ENCODE measurements at places on chromosomes 5 and 9.
A peak's percentile ranks its signal among the peaks of the same experiment; 100 is the strongest.

DNA sequence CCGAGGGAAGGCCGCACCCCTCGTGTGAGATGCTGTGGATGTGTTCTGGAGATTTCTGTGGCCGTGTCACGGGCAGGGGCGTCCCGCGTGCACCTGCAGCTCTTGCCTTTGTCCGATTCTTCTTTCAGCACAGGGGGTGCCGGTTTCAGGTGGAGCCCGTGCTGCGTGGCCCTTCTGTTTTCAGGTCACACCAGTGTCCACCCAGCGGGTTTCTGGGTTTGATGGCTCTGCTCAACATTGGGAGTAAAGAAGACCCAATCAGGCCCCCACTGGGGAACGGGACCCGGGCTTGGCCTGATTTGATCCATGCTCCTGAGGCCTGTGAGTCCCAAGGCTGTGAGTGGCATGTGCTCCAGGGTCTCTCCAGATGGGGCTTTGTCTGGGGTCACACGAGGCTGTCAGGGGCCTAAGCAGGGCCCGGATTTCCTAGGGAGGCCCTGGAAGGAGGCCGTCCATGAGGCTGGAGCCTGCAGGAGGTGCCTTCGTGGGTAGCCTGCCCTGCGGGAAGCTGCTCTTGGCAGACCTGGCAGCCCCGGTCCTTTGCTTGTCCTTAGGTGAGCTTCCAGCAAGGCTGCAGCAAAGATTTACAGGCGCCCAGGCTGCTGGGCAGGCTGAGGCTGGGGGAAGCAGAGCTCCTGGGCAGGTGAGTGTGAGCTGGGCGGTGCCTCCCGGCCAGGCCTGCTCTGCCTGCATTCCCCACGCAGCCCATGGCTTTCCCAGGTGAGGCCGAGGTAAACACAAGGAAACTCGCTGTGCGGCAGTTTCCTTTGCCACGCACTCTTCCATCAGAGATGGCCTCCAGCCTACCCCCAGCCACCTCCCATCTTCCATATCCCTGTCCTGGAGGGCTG, 12.8 kb downstream of the MRPL36 start:
- DNase-seq: no peak

- no peak for DNase-seq
Measured at GRCh38 chr5:2639425-2639824, 112.1 kb downstream of the IRX2 start.

GRCh38 chr9:108486831-108487230, 369.0 kb downstream of the ACTL7B start:
- DNase-seq: no peak

DNA sequence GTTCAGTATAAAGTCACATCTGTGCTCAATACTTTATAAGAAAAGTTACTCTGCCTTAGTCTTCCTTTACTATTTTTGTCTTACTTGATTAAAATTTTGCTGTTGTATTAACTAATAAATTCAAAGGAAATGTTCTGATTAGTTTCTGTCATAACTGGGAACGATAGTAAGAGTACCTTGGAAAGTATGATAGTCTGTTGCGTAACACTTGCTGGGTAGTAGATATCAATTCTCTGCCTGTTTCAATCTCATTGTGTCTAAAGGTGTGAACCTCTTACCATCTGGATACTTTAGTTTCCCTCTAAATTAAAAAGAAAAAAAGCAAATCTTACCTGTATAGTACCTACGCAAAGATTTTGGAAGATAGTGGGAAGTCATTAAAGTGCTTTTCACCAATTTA, 48.5 kb downstream of the COMMD10 start:
- no peak for DNase-seq

- DNase-seq: no peak
Measured at GRCh38 chr9:120733190-120733589, 18.9 kb upstream of the MEGF9 start.

- no peak for DNase-seq
Measured at GRCh38 chr5:3619579-3619978, 23.9 kb downstream of the IRX1 start.

- DNase-seq: no peak
Measured at GRCh38 chr5:150261231-150261630, 28.3 kb downstream of the CAMK2A start.

DNA sequence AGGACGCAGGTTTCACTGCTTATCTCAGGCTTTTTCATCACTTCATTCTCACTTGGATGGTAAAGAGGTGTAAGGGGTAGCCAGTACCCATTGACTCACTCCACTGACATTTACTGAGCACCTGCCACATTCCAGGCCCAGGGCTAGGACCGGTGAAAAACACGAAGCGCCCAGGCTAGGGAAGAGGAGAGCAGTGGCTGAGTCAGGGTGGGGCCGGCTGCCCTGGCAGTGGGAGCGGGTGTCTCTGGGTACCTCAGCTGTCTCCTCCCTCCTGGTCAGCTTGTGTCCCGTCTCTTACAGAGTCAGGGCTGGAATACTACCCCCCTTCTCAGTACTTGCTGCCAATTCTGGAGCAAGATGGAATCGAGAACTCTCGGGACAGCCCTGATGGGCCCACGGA, 22.2 kb downstream of the LRSAM1 start:
- DNase-seq: no peak

DNA sequence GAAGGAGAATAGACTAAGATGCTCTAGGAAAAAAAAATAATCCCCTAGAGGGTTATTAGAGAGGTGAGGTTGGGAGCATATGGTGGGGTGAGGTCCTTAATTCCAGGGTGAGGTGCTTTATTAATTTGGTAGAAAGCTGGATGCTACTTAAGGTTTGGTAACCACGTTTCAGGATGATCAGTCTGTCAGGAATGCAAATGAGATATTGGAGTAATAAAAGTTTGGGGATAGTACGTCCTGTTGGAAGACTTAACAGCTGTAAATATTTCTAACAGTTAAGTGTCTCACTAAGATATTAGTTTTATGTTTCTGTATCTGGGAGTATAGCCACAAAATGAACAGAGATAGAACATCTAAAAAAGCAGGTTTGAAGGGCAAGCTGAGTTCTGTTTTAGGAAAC, 578.9 kb downstream of the CETN3 start:
- DNase-seq: no peak

GRCh38 chr9:76887951-76888350, 18.0 kb downstream of the PRUNE2 start:
- DNase-seq: no peak

- no peak for DNase-seq
Measured at GRCh38 chr9:3525096-3525835, 535 bp downstream of the RFX3 start.

DNA sequence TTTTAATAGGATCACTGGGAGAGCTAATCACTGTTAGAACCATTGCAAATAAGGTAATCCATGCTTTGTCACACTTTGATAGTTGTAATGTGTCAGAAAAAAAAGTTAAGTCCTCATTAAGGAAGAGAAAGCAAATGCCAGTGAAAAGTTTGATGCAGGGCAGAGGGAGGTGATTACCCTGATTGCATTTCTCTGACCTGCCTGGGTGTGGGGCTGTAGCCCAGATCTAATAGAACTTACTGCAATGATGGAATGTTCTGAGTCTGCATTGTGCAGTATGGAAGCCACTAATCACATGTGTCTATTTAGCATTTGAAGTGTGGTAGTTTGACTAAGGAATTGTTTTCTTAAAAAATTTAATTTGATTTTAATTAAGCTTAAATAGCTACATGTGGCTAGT, 202.7 kb downstream of the ATP10B start:
- DNase-seq: no peak

GRCh38 chr5:8807636-8808035, 738.2 kb downstream of the SEMA5A start:
- no peak for DNase-seq

DNA sequence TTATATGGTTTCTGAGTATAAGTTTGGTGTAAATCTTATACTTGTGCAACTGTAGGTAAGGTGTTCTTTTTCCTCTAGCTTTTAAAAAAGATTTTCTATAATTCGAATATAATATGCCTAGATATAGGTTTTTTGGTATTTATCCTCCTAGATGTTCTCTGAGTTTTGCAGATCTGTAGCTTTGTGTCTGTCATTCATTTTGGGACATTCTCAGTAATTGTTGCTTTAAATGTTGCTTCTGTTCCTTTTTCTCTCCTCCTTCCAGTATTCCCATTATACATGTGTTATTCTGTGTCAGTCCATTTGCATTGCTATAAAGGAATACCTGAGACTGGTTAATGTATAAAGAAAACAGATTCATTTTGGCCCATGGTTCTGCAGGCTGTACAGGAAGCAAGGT, 33.7 kb downstream of the LURAP1L start:
- no peak for DNase-seq

- DNase-seq: no peak
Measured at GRCh38 chr5:1399737-1400136, 45.5 kb downstream of the SLC6A3 start.

DNA sequence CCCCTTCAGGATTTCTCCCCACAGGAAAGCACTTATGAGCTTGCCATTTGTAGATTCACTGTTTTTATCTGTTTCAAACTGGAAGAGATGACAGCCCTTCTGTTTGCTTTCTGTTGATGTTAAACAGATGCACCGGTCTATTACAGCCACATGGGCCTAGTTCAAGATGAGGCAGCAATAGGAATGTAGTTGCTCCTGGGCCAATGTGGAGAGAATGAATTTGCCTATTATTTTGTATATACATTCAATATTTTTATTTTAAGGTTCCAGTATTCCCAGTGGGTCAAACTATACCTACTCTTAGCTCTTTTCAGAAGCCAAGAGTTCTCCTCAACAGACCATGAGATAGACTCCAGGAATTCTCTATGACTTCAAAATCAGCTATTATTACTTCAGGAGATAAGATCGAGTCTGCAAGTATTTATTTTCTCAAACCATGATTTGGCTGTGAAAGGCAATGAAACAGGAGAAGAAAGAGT, 461.6 kb downstream of the RASEF start:
- no peak for DNase-seq

DNA sequence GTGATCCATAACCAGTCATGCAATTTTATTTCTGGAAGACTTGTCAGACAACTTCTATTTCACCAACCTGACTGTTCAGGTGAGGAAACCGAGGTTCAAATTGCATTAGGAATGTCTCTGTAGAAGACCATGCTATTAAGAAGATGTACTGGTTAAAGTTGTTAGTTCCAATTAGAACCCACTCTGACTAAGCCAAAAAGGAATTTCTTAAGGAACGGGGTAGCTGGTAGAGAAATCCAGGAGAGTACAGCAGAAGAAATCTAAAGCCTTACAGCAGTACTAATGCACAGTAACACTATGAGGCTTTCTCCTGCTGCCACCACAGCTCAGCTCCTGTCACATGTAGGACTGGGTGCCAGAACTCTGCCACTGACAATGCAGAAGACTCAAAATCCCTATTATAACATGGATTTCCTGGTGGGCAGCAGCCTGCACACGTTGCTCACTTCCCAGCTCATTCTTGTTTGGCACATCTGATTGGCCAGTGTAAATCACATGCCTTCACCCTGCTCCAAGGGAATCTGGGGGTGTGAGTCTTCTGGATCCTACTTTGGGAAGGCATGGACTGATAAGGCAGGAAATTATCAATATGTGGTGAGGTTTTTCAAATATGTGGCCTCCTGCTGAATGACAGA, 37.1 kb downstream of the CAST start:
- DNase-seq: no peak

- no peak for DNase-seq
Measured at GRCh38 chr9:18398038-18398437, 75.9 kb upstream of the ADAMTSL1 start.

- DNase-seq: peak; percentile 27
Measured at GRCh38 chr9:132144708-132145365, 17.0 kb upstream of the NTNG2 start.

GRCh38 chr5:91474201-91474600, 91.1 kb upstream of the ARRDC3 start:
- no peak for DNase-seq
